ENCODE measurements at places on chromosomes 3 and 15.
A peak's percentile ranks its signal among the peaks of the same experiment; 100 is the strongest.

GRCh38 chr15:79872358-79873017, 24.3 kb downstream of the MTHFS start:
- DNase-seq, result peak; percentile 65

- DNase-seq, result no peak
These were observed 377.0 kb downstream of the GAP43 start for GRCh38 chr3:116000311-116000710.

DNA sequence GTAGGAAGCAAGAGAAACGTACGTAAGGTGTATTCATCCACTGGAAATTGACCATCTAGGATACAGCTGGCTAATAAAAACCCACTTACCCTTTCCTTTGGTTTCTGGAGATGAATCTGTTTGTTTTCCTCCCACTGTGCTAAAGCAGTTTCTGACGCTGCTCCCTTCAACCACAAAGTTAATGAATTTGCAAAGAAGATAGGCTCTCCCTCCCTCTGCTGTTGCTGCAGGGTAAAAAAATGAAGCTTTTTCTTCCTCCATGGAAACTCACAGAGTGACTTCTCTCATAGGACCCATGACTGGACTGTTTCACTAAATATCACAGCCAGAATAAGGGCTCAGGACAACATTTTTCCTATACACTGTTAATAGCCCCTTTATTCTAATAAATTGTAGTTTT, 172.1 kb upstream of the LRRN1 start:
- no peak for DNase-seq

DNA sequence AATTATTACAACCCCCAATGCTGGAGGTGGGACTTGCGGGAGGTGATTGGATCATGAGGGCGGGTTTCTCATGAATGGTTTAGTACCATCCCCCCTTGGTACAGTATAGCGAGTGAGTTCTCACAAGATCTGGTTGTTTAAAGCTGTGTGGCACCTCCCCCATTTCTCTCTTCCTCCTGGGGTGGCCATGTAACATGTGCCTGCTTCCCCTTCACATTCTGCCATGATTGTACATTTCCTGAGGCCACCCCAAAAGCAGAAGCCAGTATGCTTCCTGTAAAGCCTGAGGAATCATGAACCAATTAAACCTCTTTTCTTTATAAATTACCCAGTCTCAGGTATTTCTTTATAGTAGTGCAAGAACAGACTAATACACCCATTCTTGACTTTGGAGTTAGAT, 20.3 kb upstream of the PROK2 start:
- DNase-seq, result no peak

DNA sequence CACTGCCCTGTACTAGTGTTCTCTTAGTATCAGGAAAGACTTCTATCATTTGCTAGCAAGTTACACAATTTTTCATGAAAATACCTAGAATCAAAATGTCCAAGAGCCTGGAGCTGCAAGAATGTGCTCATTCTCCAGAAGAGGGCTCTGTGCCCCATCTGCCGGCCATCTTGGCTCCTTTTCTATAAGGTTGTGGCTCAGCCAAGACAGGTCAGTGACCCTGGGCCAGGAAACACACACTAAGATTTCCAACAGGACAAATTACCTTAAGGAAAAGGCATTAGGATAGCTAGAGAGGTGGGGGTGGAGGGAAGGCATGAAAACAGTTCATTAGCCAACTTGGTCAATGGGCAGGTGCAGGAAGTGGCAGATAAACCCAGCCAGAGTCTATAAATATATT, 20.7 kb downstream of the TIMP4 start:
- DNase-seq, result no peak

DNA sequence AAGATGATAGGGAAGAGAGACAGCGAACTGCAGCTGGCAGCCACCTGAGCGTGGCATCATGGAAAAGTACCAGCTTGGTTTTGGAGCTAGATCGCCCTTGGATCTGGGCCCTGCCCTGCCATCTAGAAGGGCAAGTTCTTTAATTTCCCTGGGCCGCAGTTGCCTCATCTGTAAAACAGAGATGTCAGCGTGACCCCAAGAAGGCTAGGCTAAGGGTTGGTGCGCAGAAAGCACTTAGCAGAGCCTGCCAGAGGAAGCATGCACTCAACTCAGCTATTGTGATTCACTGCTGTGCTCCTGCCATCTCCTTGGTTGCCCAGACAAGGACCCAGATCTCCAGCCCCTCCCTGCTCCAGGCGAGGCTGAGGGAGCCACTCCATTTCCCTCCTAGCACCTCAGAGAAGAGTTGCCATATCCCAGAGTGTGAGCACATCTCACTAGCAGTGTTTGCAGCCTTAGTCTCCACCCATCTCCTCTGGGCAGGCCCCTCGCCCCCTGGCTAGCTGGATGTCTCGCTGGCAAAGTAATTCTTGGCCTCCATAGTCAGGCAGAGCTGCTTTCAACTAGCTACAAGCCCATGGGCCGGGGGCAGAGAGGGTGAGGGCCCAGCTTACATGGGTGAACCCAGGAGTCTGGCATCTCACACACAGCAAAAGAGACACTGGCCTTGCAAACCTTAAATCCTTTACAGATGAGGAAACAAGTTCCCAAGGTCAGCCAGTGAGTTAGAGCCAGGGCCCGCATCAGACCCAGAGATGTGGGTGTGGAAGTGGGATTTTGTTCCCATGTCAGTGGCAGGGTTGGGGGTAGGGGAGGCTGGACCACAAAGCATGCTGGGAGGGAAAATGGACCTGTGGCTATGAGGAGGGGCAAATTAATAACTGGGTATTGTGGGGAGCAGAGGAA, 280.7 kb upstream of the TLE3 start:
- no peak for DNase-seq

GRCh38 chr3:4033296-4033695, 234.1 kb downstream of the LRRN1 start:
- no peak for DNase-seq

GRCh38 chr3:147943265-147943945, 534.2 kb downstream of the ZIC1 start:
- DNase-seq, result no peak

- no peak for DNase-seq
These were observed 139.3 kb downstream of the RSRC1 start for GRCh38 chr3:158249183-158249582.

GRCh38 chr3:42672515-42672914, 12.8 kb upstream of the KLHL40 start:
- DNase-seq, result no peak

DNA sequence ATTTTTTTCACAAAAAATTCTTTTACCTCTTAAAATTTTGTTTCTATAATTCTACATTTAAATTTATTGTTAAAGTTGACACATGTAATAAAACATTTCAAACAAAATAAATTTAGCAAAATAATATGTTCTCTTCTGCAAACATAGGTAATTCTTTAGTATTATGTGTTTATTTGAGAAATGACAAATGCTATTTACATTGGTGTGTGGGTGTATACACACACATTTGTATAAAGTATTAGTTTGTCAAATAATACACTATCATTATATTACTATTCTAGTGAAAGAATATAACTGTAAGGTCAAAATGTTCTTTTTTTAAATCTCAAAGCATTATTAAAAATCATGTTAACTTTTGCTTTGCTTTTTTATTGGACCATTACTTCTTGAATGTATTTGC, 1370.6 kb downstream of the SI start:
- DNase-seq, result no peak

- DNase-seq, result no peak
These were observed 40.6 kb upstream of the C3orf80 start for GRCh38 chr3:160184655-160185054.

- no peak for DNase-seq
These were observed 103.9 kb upstream of the HES1 start for GRCh38 chr3:194031867-194032635.

GRCh38 chr3:22175947-22176346, 424.9 kb upstream of the ZNF385D start:
- no peak for DNase-seq

GRCh38 chr3:102178817-102179216, 256.0 kb upstream of the ZPLD1 start:
- DNase-seq, result no peak

DNA sequence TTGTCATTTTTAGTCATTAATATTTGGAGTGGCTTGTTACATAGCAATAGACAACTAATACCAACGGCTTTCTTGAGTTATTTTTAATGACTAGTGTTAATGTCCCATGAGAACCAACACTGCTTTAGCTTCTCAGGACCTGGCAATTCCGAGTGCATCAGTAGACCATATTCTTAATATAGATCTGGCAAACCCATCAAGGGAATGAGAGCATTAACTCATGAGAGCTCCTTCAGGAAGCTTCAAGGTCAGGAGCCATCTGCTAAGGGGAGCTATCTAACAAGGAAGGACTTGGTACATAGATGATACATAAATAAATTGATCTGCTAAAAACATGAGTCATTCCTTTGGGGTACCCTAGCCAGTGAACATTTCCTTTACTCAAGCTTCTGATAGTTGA, 122.6 kb upstream of the EPHA3 start:
- no peak for DNase-seq

DNA sequence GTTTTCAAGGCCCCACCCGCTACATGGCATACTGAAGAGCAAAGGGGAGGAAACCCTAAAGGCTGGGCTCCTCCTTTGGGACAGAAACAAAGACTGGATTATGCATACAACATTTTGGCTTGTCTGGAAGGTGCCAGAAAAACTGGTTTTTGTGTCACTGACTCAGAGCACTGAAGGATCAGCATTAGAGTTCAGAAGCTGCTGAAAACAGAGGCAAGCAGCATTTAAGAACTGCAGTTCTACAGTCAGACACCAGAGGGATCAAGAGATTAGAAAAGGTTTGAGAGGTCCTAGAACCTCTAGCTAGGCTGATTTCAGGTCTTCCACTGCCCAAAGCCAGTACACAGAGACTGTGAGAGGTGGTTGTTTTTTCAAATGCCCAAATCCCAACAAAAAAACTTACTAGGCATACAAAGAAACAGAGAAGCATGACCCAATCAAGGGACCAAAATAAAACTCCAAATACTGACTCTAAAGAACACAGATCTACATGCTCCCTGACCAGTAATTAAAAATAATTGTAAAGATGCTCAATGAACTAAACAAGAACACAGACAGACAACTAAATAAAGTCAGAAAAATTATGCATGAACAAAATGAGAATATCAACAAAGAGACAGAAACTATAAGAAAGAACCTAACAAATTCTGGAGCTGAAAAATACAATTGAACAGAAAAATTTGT, 91.2 kb downstream of the SENP2 start:
- DNase-seq, result no peak

- no peak for DNase-seq
These were observed 1358.5 kb downstream of the ROBO2 start for GRCh38 chr3:78398401-78398800.

DNA sequence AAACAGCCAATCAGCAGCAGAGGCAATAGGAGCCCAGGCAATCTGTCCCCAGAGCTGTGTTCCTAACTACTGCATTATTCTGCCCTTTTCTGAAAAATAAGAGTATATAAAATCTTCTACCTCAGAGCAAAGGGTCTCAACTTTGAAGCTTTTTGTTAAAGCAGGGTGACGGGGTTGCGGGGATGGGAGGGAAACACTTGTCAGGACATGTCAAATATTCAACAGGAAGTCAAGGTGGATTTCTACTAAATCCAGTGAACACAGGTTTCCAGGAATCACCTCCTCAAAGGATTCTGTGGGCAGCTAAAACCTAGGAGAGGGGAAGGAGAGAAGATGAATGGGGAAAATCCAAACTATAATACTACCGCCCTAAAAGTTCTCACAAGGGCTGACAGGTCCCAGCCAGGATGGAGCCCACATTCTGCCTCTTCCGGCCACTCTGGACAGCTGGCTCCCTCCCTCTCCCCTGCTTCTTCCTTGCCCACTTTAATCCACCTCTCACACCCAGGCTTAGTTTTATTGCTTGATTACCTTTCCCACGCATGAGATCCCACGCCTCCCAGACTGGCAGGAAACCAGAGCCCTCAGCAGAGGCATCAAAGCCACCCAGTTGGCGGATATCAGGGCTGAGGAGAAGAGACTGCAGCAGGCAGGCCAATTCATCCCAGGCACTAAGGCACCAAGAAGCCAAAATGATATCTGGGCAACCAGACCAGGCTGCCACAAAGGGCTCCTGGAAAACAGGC, 77.2 kb downstream of the OSBPL10 start:
- no peak for DNase-seq

DNA sequence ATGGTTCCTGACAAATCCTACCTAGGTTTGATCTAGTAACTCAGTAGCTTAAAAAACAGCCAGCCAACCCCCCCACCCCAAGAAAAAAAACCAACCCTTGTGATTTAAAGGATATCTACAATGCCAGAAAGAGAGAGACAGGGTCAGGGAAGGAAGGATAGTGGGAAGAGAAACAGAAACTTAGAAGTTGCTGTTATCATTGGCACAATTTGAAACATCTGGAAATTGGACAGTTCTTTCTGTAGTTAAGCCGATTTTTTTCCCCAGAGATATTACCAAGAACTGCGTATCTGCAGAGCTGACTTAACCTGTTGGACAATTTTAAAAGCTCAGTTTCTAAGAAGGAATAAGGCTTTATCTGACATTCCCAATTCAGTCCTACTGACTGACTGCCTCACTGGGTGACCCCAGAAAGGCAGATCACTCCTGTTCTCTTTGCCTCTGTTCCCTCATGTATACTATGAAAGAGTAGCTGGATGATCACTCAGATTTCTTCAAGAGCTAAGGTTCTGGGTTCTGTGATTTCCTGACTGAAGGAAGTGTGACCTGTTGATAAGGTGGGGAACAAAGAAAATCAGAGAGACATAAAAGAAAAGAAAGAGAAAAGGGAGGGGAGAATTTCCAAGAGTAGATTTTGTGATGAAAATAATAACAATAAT, 128.3 kb downstream of the MAP2K5 start:
- no peak for DNase-seq

DNA sequence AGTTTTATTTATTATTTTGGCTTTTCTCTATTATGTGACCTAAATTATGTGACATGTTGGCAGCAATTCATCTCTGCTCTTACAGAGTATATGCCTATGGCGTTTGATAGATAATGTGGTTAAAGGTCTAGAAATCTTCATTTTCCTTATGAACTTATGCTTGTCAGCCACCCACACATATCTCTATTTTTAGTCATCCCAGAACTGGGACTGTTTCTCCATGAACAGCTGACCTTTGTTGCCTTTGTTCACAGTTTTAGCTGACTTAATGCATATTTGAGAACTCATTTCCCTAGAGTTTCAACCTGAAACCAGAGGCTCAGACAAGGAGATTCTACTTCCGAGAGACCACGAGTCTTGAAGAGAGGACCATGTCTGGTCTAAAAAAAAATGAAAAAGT, 176.5 kb downstream of the RAP2B start:
- no peak for DNase-seq

- peak; percentile 13 for DNase-seq
These were observed 3.9 kb upstream of the ACTL6A start for GRCh38 chr3:179558742-179559364.

All from central memory CD4-positive, alpha-beta T cell (primary cell).